ENCODE measurements at places on chromosomes 5 and 9.

DNA sequence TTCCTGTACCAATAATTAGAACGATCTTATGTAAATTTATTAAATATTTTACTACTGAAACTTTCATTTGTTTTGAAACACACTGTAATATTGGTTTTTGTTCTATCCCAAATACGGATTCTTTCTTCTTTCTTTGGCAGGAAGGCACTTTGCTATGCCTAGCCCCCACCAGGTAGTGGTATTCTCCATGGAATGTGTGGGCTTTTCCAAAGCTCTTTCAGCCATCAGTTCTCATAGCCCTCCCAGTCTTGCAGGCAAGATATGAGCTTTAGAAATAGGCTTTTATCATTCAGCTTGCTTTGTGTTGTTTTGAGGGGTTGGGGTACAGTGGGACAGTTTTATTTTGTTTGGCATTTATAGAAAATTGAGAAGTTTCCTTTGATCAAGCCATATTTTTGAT lies 107.5 kb downstream of the DMXL1 start:
- DNase-seq: no peak

DNA sequence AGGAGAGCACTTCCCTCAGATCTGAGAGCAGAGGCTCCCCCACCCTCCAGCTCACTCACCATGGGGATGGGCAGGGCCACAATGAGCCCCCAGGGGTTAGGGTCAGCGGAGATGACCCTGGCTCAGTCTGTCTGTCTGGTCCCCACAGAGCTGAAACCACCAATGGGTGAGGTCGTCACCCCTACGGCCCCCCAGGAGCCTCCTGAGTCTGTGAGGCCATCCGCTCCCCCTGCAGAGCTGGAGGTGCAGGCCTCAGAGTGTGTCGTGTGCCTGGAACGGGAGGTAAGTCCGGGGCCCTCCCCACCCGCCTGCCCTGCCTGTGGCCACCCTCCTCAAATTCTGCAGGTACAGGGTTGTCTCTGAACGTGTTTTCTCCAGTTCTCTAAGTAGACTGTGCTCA lies 49.6 kb downstream of the LRSAM1 start:
- no peak for DNase-seq

DNA sequence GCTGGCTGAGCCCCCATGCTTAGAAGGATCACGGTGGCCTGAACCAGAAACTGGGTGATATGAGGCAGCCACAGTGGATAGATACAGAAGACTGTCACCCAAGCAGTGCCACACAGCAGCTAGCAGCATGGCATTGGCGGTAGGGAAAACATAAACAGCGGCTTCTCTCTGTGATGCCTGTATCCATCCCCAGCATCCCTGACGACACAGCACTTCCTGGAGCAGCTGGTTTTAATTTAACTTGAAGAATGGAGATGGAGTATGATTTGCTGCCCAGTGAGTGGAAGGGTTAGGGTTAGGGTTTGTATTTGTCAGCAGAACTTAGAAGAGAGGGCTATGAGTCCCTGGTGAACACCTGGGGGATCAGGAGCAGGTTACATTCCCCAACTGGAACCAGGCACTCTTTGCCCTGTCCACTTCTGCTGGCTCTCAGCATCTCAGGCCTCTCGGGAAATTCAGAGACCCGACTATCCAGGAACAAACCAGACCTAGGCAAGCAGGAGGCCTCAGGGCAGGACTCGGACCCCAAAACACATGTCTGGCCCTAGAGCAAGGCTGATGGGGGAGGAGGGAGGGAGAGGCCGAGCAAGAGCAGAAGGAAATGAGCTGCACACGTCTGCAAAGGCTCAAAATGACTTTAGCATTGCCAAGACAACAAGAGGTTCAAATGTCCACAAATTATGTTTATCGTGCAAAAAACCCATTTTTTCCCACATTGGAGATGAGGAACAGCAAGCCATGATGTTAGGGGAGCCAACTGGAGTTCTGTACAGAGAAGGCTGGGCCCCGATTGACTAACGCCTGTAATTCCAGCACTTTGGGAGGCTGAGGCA lies 6.5 kb upstream of the GGTA1 start:
- no peak for DNase-seq

- DNase-seq: peak; percentile 29
Measured at GRCh38 chr5:124963236-124963919, 216.9 kb upstream of the ZNF608 start.

- DNase-seq: no peak
Measured at GRCh38 chr5:16870878-16871277, 65.2 kb downstream of the MYO10 start.

GRCh38 chr5:142584891-142585290 lies 101.0 kb downstream of the FGF1 start:
- DNase-seq: peak; percentile 42

GRCh38 chr9:87684627-87685219 lies 41.2 kb upstream of the CTSL start:
- no peak for DNase-seq

DNA sequence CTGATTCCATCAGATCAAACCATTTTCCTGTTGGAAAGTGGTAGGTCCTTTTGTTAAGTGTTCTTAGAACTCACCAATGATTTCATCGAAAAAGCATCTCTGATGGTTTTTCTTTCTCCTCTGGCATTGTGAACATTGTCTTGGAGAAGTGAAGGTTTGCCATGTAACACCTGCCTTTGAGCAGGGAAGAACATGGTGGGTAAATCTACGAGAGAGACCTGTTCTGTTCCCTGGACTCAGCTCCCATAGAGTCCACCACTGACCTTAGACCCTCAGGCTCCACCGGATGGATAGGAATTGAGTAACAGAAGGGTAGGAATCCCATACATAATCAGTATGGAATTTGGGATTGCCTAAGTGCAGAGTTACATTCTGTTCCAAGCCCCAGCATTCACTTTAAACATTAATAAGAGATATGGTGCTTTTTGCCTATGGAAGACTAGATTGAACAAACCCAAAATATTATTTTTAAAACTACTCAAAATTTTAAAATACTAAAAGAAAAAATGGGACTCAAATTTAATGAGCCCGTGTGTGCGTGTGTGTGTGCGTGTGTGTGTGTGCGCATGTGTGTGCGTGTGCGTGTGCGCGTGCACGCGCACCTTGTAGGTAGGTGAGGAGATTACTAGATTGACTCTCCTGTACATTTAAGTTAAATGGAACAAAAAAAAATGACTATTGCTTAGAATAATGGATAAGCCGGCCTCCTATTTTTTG lies 92.0 kb downstream of the C9orf152 start:
- peak; percentile 63 for DNase-seq

GRCh38 chr5:4222147-4222546 lies 626.5 kb downstream of the IRX1 start:
- no peak for DNase-seq

DNA sequence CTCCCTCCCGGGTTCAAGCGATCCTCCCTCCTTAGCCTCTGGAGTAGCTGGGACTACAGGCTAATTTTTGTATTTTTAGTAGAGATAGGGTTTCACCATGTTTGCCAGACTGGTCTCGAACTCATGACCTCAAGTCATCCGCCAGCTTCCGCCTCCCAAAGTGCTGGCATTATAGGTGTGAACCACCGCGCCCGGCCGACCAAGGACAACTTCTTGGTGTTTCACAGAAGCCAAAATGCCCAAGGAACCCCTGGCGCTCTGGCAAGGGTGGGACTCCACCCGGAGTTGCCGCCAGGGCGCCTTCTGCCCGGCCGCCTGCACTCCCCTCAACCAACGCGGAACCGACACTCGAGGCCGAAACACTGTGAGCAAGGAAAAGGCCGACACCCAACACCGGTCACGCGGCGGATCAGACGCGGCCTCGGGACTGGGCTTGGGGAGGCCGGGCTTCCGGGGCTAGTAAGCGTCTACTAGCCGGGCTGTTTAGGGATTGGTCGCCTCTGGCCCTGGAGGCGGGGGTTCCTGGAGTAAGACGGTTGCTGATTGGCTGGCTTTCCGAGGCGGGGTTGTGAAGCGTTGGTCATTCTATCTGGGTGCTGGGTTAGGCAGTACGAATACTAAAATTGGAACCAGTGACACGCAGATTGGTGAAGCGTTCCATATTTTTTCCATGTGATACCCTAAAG lies 7.7 kb upstream of the CFAP157 start:
- peak; percentile 75 for DNase-seq

DNA sequence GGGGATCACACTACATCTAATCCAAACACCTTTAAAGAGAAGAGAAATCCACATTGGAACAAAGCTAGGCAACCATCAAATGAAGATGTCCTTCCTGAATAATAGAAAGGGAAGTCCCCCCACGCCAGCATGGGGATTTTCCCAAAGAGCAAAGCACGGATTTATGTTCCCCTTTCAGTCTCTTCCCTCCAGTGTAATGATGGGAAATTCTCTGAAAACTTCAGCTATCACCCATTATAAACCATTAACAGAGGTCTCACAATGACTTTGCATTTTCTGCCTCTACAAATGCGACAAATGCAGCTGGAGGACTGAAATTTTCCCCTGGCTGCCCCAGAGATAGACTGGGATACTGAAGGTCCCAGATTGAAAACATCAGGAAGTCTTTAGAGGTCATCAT lies 368.7 kb downstream of the EFNA5 start:
- DNase-seq: no peak

DNA sequence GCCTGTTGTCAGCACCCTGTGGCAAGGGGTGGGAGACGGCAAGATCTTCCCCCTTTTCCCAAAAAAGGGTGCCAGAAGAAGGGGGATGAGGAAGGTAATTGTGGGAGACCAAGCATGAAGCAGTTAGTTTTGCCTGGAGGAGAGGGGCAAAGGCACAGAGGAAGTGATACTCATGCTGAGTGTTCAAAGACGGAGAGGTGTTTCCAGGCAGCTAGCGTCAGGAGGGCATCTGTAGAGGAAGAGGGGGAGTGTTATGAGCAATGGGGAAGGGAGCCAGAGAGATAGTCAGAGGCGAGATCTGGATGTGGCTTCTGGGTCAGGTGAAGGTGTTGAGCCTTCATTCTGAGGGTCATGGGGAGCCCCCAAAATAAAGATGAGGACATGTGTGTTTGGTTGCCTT lies 26.9 kb upstream of the ADAM19 start:
- no peak for DNase-seq

- DNase-seq: no peak
Measured at GRCh38 chr9:36136272-36136893, at the start of gene GLIPR2. Gene GLIPR2 (plus strand): TSS chr9:36136733. CDS start chr9:36136779, 46 bp downstream.

DNA sequence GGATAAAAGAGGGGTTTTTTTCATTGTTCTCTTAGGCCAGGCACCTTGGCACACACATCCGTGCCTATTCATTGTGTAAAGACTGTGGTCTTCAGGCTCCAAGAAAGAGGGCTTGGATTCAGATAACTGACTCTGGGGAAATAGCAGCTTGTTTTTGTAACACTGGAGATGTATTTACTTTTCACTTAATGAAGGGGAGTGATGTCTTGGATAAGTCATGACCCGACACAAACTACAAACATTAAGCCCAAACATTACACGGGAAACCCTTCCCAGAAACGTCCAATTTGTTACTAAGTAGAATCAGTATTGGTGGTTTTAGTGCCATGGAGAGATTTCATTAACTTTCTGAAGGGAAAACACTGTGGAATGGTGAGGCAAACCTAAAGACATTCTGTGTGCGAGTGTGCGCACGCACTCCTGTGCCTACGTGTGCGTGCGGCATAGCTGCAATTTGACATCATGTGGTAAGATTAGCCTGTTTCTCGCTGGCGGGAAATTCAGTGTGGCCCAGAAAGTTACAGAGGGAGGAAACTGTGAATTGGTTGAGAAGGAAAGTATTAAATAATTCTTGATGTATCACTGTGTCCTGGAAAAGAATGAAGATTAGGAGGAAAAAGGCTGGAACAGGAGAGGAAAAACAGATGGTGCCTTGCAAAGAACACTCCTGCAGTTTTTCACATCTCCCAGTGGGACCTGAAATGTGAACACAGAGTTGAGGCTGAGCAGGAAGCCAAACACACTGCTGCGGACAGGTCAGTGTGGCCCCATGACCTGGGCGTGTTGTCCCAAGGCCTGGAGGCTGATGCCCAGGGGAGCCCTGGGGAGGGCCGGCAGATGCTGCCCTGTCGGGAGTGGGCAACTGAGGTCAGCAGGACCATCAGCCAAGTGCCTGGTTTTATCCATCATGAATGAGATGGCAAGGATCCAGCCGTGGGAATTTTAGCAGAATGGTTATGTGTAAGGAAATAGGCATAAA lies 108.5 kb downstream of the GAS1 start:
- no peak for DNase-seq

DNA sequence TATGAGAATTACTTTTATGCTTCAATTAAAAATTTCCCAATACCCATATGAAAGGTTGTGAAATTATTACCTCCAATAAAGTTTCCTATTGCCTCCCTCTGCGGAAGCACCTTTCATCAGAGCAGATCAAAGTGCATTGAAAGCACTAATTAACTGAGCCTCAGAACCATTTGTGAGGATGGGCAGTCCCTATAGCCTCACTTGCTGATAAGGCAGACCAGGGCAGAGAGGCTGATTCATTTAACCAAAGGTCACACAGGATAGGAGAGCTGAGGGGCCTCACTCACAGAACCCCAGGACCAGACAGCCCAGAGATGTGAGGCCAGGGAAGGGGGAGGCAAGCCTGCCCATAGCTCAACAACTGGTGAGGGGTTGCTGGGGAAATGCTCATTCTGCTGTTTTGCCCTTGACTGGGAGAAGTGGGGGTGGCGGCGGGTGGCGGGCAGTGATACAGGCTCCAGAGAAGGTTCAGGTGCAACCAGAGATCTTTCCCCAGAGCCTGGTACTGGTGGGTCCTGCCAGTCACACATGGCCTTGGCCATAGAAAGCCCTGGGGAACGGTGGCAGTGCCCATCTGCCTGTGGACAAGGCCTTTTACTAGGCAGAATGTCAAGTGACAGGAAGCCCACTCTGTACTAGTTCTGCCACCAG lies 57.9 kb downstream of the MACROH2A1 start:
- DNase-seq: no peak

DNA sequence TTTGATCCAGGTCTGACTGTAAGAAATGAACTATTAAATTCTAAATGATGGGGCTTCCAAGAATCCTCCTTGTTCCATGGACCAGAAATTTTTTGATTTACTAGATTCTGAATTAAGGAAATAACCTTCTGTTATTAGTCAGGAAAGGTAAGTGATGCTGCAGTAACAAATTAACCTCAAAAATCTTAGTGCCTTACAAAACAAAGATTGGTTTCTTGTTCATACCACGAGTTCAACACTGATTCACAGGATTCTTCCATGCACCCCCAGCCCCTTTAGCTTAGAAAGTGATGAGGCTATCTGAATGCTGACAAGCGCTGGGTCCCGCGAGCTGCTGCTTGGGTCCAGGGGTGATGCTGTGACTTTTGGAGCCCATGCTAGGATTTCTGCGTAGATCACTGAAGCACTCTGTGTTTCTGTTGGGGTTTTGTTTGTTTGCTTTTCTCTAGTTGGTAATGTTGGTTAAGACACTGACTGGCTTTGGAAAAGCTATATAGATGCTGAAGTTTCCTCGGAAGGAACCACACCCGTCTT lies 52.3 kb downstream of the COL15A1 start:
- no peak for DNase-seq
